SJCRH30 (cell line): ENCODE measurements at places on chromosomes 13 and 19. TPM values are rescaled to one million over a fixed set of nuclear protein-coding genes. Genes with fewer than 3 reads are reported as not detected.

DNA sequence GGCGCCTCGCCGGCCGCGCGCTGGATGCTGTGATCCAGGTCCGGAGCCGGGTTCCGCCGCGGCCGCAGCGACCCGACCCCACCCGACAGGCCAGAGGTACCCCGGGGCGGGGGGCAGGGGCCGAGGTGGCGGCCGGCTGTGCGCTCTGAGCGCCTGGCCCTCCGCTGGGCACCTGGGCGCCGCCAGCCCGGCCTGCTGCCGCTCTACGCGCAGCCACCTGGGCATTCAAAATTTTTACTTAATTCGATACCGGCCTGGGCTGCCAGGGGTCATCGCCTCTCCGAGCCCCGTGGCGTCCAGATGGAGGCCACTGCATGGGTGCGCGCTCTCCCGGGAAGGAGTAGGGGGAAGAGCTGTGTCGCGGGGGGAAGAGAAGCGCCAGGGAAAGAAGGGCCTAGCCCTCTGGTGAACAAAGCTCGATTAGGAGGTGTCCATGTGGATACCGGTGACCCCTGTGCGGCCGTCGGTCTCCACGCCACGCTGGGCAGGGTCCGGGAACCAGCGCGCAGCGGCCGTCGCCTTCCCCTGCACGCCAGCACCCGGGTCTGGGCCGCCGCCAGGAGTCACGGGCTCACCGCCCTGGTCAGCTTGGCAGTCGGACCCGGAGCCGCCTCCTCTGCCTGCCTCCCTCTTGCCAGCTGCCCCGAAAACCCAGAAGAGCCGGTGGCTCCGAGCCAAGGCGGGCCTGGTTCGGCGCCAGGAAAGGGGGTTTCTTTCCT, 666 bp downstream of the BIVM start:
- H3K27ac ChIP-seq: peak overlapping the region; percentile 68
- H3K4me1 ChIP-seq: 0 out of 2 replicates have a peak, but pooled peaks cover 2% of the 10 kb centered on the region
- no peaks in the 10 kb centered on the region for H3K27me3 ChIP-seq
- H3K36me3 ChIP-seq: no peaks in the 10 kb centered on the region

- no peaks in the 10 kb centered on the region for H3K4me1 ChIP-seq
- no peaks in the 10 kb centered on the region for H3K27me3 ChIP-seq
- H3K27ac ChIP-seq: no peak overlapping the region
- peaks cover 26% of the 10 kb centered on the region for H3K36me3 ChIP-seq
- H3K4me3 ChIP-seq: no peak overlapping the region
Observed at GRCh38 chr19:55596304-55596703, 3.0 kb downstream of the FIZ1 start.

DNA sequence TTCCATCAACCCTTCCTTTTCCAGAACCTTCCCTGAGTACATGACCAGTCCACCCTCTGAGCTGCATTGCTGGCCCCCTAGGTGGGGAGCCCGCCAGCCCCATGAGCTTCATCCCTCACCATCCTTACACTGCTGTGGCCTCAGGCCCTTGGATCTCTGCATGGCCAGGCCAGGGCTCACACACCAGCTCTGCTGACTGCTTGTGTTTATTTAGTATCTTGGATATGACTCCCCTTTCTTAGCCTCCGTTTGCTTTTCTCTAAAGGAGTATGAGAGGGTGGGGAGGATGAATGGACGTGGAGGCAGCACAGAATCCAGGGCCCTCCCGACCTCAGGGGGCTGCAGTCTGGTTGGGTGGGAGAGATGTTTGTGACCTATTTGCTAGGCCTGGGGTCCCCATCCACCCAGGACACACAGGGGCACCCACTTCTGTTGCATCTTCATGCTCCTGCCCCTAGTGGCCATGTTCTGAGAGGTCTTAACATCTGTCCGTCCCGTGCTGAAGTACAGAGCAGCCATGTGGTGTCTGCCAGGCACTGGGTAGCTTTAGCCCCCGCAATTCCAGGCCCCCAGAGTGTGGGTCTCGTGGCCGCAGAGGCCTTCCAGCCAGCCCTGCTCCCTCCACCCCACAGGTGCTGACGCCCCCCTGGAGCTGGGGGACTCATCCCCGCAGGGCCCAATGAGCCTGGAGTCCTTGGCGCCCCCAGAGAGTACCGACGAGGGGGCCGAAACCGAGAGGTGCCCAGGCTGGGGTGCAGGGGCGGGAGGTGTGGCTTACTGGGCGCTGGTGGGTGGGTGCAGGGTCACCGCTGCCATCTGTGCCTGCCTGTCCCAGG, 13.0 kb downstream of the ARHGEF1 start:
- no peaks in the 10 kb centered on the region for H3K4me1 ChIP-seq
- no peak overlapping the region for H3K4me3 ChIP-seq
- peaks cover 29% of the 10 kb centered on the region for H3K36me3 ChIP-seq
- no peak overlapping the region for H3K27ac ChIP-seq

GRCh38 chr13:99806671-99807070, 164.9 kb downstream of the ZIC5 start:
- H3K36me3 ChIP-seq: no peaks in the 10 kb centered on the region
- DNase-seq: no peak
- no peaks in the 10 kb centered on the region for H3K4me1 ChIP-seq
- no peak overlapping the region for H3K4me3 ChIP-seq

DNA sequence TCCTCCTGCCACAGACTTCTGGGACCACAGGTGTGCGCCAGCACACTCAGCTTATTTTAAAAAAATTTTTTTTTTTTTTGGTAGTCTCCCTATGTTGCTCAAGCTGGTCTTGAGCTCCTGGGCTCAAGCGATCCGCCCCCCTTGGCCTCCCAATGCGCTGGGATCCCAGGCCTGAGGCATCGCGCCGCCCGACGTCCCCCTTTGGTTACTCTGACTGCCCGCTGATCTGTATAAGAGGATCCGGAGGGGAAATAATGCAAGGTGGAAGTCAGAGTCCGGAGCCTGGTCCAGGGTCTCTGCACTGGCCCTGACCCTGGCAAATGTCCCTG, 486 bp upstream of the ZNF805 start:
- peak overlapping the region; percentile 78 for H3K27ac ChIP-seq

DNA sequence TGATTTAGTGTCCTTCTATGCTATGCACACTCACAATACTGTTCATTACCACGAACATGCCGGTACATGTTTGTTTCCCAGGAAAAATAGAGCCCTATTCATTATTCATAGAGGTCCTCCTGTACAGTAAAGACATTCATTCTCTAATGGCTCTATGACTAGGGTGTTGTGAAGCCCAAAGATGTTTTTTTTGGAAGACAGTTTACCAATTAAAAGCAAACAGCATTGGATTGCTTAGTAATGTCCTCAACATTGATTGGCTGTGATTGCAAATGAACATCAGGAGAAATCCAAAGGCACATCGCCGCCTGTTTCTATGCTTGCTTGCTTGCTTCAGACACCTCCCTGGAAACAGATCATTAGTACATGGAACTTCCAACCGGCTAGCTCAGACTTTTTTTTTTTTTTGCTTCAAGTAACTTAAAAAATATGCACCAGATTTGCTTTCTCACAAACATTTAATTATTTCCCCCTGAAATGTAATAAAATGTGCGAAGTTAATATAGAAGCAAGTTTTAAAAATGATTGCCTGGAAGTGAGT, 8.8 kb upstream of the GPC6 start:
- H3K36me3 ChIP-seq: no peaks in the 10 kb centered on the region
- no peak for DNase-seq
- no peaks in the 10 kb centered on the region for H3K4me1 ChIP-seq
- H3K27me3 ChIP-seq: no peaks in the 10 kb centered on the region

DNA sequence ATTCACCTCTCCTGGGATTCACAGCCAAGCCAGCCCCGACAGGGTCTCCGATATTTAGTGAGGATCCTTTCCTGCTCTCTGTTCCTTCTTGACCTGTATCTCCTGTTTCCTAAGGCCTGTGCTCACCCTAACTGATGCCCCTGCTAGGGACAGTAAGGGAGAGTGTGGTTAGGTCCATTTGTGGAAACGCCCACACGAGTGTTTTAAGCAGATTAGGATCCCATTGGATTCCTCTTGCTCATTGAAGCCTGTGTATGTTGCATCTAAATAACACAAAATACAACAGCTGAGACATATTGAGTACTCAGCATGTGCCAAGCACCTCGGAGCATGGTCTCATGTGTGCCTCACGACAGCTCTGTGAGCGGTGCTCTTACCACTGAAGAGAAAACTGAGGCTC, 64.9 kb downstream of the EFNB2 start:
- H3K36me3 ChIP-seq: no peaks in the 10 kb centered on the region
- H3K4me1 ChIP-seq: no peaks in the 10 kb centered on the region
- no peak overlapping the region for H3K4me3 ChIP-seq
- DNase-seq: no peak

Gene SELENOV
- total RNA-seq: 0.15 and 0.32 TPM in 2 replicates

GRCh38 chr19:5292453-5292821, 48.2 kb downstream of the PTPRS start:
- H3K36me3 ChIP-seq: no peaks in the 10 kb centered on the region
- H3K4me3 ChIP-seq: peak overlapping the region; percentile 99
- H3K27me3 ChIP-seq: no peaks in the 10 kb centered on the region
- no peak overlapping the region for H3K27ac ChIP-seq
- DNase-seq: no peak

- H3K4me3 ChIP-seq: no peak overlapping the region
- H3K4me1 ChIP-seq: no peaks in the 10 kb centered on the region
- no peak for DNase-seq
- H3K27me3 ChIP-seq: no peaks in the 10 kb centered on the region
Observed at GRCh38 chr19:6032381-6032780, 54.4 kb upstream of the RANBP3 start.

Gene VMAC
- total RNA-seq: 0.94 and 1.3 TPM in 2 replicates

- H3K36me3 ChIP-seq: no peaks in the 10 kb centered on the region; the same call in 1 of the 2 replicates
- no peak overlapping the region for H3K27ac ChIP-seq
- no peak for DNase-seq
- H3K4me3 ChIP-seq: no peak overlapping the region
- H3K4me1 ChIP-seq: no peaks in the 10 kb centered on the region
- H3K27me3 ChIP-seq: no peaks in the 10 kb centered on the region
Observed at GRCh38 chr19:10921199-10921909, 7.1 kb downstream of the YIPF2 start.

GRCh38 chr19:28332351-28332750, 880.6 kb downstream of the UQCRFS1 start:
- H3K36me3 ChIP-seq: no peaks in the 10 kb centered on the region
- no peaks in the 10 kb centered on the region; the same call in 1 of the 2 replicates for H3K27me3 ChIP-seq
- H3K4me3 ChIP-seq: no peak overlapping the region

- no peaks in the 10 kb centered on the region for H3K4me1 ChIP-seq
- H3K27ac ChIP-seq: no peak overlapping the region
- no peaks in the 10 kb centered on the region for H3K27me3 ChIP-seq
- no peak for DNase-seq
- no peaks in the 10 kb centered on the region for H3K36me3 ChIP-seq
Observed at GRCh38 chr13:22141716-22142115, 470.8 kb downstream of the FGF9 start.

Gene SLC6A16
- 0.33 and 0.40 TPM in 2 replicates for total RNA-seq

GRCh38 chr19:42176649-42176989, 40.9 kb downstream of the DEDD2 start:
- peak overlapping the region; percentile 24 for H3K4me3 ChIP-seq
- no peaks in the 10 kb centered on the region for H3K36me3 ChIP-seq
- H3K4me1 ChIP-seq: no peaks in the 10 kb centered on the region
- H3K27ac ChIP-seq: no peak overlapping the region
- DNase-seq: no peak

DNA sequence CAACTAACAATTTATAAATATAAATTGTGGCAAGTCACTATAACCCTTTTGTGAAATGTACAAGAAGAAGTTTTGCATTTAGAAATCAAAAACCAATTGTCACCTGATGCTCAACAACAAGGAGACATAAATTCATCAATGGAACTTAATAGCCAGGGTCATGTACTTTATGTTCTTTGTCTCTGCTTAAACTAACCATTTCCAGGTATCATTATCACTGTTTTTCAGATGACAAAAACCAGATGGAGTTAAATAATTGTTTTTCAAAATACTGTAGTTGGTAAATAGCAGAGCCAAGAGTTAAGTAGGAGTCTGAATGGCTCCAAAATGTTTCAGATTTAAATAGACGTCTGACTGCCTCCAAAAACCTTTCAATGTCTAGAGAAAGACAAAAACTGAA, 72.3 kb upstream of the MAB21L1 start:
- no peaks in the 10 kb centered on the region for H3K4me1 ChIP-seq
- H3K4me3 ChIP-seq: no peak overlapping the region
- no peak for DNase-seq
- no peaks in the 10 kb centered on the region for H3K27me3 ChIP-seq

Gene ZNF296
- not detected in 2 replicates for total RNA-seq

Gene CEACAM4
- total RNA-seq: not detected in 2 replicates

DNA sequence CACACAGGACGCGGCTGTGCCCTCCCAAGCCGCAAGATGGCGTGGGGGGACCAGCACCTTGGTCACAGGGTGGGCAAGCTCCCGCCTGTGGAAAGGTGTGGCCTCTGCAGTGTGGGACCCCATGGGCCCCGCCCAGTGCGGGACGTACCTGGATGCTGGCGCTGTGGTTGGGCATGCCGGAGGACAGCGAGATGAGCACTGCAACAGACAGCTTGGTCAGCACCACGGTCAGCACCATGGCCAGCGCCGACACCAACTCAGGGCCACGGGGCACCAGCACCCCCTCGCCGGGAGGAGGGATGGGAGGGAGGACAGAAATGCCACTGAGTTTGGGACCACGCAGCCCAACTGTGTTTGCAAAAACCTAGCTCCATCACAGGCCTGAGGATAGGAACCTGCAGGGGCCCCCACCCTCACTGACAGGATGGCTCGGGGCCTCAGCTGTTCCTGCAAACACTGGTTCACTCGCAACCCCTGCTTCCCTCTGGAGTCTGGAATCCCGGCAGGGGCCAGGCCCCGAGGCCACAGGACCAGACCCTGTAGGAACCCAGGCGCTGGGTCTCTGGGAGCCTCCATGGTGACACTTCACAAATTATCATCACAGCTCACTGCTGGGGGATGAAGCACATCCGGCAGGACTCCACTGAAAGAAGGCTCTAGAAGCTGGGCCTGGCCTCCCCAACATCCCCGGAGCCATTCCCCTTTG, 27.1 kb downstream of the IZUMO4 start:
- H3K36me3 ChIP-seq: peaks cover 53% of the 10 kb centered on the region
- H3K27ac ChIP-seq: no peak overlapping the region
- no peaks in the 10 kb centered on the region for H3K27me3 ChIP-seq
- H3K4me1 ChIP-seq: no peaks in the 10 kb centered on the region
- peak; percentile 41 for DNase-seq

DNA sequence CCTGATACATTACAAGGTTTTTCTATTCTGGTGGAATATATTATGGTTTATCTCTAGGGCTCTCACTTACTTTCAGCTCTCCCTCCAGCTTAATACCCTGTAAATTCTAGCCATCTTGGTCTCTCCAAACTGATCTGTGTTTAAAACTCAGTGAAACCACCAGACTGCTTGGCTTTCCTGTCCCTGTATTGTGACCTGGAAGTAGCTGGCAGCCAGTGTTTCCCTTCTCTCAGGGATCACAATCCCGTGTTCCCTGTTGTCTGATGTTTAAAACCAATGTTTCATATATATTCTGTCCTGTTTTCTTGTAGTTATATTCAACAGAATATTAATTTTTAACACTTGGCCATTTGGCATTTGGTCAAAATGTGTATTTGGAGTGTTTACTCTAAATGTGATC, 8.0 kb downstream of the AKAP11 start:
- DNase-seq: no peak
- H3K4me1 ChIP-seq: no peaks in the 10 kb centered on the region
- no peak overlapping the region for H3K27ac ChIP-seq
- no peaks in the 10 kb centered on the region for H3K36me3 ChIP-seq
- no peak overlapping the region for H3K4me3 ChIP-seq

GRCh38 chr13:36030670-36031331, 100.4 kb downstream of the DCLK1 start:
- no peak for DNase-seq
- no peaks in the 10 kb centered on the region for H3K36me3 ChIP-seq
- H3K27ac ChIP-seq: no peak overlapping the region
- no peak overlapping the region for H3K4me3 ChIP-seq

- no peaks in the 10 kb centered on the region for H3K27me3 ChIP-seq
- no peaks in the 10 kb centered on the region for H3K4me1 ChIP-seq
- no peak for DNase-seq
- H3K27ac ChIP-seq: no peak overlapping the region
Observed at GRCh38 chr19:38805180-38805579, 7.6 kb downstream of the LGALS4 start.
